Activated T-helper 17 cell treated with anti-CD3 and anti-CD28 coated beads, Interleukin-2, amount 50 U/mL, for 72 hours (primary cell): ENCODE measurements at places on chromosomes 3 and 15.

DNA sequence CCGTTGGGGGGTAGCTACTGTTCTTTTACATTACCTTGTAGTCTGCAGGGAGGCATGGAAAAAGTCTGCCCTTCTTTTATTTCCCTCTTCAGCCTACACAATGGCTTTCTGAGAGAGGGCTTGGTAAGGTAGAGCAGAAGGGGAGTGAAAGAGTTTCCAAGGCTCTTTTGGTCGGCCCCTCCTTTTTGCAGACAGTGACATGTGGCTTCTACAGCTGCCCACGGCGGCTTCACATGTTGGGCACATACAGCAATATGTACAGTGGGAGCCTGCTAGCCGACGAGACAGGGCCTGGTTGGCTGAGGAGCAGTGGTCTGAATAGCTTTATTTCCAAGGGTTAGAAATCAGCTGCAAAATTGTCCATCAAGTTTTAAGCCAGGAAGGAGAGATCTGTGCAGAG lies 4.0 kb downstream of the INAFM2 start:
- no peak for ATAC-seq

DNA sequence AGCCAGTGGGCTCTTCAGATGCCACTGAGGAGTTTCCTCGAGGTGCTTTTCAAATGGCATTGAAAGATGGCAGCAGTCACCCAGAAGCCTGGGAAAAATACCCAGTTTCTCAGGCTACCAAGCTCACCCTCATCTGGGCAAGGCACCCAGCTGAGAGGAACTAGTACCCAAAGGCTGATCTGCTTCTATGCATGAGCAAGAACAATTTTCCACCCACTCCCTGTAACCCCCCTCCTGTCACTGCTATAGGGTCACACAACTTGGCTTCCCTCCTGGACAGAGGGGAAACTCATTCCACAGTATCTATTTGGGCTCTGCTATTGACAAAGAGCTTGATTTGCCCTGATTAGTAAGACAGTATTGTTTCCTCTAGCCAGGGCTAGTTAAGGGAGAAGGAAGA lies 31.9 kb downstream of the THRB start:
- no peak for ATAC-seq

GRCh38 chr3:52388933-52389332 lies 56.0 kb downstream of the SEMA3G start:
- no peak for ATAC-seq

DNA sequence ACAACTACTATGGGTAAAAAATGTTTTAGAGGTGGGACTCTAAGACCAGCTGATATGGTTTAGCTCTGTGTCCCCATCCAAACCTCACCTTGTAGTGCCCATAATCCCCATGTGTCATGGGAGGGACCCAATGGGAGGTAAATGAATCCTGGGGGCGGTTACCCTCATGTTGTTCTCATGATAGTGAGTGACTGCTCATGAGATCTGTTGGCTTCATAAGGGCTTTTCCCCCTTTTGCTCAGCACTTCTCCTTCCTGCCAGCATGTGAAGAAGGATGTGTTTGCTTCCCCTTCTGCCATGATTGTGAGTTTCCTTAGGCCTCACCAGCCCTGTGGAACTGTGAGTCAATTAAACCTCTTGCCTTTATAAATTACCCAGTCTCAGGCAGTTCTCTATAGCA lies 45.7 kb downstream of the FAM98B start:
- ATAC-seq, result peak; percentile 33

GRCh38 chr15:73983211-73983727 lies 8.8 kb downstream of the STOML1 start:
- no peak for ATAC-seq

DNA sequence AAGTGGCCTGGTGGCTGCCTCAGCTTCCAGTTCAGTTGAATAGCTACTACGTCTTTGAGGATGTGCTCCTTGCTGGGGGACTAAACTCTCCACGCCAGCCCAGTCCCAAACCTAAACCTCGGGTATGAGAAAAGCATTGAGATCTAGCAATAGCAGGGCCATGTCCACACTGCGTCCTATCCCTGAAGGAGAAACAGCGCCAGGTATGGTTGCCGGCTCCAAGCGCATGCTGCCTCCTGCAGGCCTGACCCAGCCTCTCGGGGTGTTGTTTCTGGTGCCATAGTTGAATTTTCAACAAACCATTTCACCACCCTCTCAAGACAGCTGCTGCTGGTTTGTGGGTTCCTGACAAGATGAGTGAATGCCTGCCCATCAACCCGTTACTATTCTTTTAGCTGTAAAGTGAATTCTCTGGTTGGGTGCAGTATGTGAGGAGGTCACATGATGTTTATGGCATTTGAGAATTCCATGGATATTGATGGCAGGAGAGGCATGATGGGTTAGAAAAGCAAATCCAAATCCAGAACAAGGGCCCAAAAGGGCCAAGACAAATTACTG lies 13.0 kb upstream of the SLC28A1 start:
- no peak for ATAC-seq

GRCh38 chr15:80561500-80561899 lies 133.6 kb upstream of the ABHD17C start:
- ATAC-seq, result no peak

GRCh38 chr3:137766041-137766875 lies 2.1 kb downstream of the SOX14 start:
- no peak for ATAC-seq

- no peak for ATAC-seq
These were observed 28.9 kb downstream of the POLR2M start for GRCh38 chr15:57735431-57735830.

GRCh38 chr3:13792512-13793371 lies 87.1 kb downstream of the WNT7A start:
- no peak for ATAC-seq

DNA sequence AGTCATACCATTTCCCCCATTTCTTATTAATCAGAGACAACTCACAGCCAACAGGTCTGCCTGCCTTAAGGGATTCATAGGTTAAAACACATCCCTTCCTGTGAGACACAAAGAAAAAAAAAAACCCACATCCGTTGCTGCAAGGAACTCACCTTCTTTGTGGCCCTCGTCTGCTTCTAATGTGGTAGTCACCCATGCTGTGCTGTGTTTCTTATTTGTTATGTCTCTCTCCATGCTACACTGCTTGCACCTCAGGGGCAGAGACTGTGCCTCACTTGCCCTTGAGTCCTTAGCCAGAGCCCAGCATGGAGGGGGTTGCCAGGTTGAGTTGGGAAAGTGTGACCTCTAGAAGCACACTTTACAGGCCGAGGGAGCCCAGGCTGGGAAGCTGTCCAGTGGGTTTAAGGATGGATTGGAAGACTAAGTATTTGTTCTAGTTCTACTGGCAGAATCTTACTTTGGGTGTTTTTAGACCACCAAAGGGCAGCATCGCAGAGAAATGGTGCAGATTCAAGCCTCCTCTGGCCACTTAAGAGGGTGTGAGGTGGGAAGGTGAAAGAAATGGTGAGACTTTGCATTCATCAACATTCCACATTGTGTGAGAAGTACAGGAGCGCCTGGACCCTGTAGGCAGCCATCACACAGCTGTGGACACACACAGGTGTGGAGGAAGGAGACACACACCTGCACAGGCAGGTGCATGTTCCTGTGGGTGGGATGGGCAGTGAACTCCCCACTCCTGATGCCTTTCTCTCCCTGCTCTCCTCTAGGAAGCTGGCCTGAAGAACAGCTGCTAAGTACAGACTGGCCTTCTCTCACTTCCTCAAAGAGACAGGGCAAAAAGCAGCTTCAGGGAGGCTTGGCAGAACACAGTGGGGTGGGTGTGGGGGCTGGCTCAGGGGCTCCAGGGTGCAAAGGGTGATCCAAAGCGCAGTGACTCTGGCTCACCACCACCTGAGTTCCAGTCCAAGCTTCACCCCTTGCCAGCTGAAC lies 48.8 kb downstream of the GLB1 start:
- ATAC-seq, result peak; percentile 71

DNA sequence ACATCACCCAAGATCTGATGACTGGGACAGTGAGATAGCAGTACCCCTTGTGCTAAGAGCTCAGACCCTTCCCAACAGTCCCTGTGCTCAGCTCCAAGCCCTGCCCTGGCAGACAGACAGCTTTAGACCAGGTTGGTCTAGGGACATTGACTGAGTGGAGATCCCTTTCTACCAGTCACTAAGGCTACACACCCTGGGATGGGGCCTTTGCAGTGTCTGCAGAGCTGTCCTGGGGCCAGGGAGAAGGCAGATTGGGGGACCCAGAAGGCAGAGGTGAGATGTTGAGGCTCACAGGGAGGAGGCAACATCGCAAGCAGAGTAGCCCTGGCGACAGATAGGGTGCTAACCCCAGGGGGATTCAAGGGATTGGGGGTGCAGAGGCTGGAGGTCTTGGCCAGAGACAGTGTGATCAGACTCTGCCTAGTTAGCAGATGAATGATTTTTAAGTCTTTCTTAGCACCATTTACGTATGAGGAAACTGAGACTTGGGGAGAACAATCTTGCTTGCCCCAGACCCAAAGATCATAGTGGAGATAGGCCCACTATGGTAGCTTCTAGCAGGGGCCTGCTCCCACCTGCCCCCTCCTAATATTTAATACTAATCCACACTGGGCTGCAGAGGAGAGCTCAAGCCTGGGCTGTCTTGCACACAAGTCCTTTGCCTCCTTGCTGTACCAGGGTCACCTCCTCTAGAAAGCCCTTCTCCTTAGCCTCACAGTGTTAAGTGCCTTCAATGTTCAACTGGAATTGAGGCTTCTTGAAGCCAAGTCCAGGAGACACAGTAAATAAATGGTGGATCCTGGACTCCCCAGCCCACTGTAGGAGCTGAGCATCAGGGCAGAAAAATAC lies 32.6 kb downstream of the HMCES start:
- ATAC-seq, result no peak

DNA sequence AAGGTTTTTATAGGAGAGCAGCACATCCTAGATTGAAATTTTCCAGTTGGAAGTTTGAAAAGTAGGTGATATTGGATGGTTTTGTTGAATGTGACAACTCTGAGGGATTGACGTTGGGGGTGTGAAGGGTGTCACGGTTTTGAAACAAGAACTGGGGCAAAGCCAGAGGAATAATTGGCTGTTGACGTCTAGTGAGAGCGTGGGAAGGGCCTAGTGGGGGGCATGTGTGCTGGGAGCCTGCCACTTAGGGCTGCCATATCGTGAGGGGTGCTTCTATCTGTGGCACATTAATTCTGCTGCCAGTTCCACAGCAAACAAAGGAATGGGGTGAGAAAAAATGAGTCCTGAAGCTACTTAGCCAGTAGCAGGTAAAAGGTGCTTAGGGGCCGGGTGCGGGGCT lies 129.4 kb downstream of the LRIG1 start:
- no peak for ATAC-seq

GRCh38 chr15:69976366-69976994 lies 121.2 kb downstream of the TLE3 start:
- ATAC-seq, result peak; percentile 79

- no peak for ATAC-seq
These were observed 34.3 kb downstream of the CRTC3 start for GRCh38 chr15:90564051-90564450.

GRCh38 chr3:122063908-122064307 lies 8.7 kb downstream of the CD86 start:
- no peak for ATAC-seq

GRCh38 chr3:38397320-38397719 lies 50.7 kb downstream of the XYLB start:
- ATAC-seq, result no peak

DNA sequence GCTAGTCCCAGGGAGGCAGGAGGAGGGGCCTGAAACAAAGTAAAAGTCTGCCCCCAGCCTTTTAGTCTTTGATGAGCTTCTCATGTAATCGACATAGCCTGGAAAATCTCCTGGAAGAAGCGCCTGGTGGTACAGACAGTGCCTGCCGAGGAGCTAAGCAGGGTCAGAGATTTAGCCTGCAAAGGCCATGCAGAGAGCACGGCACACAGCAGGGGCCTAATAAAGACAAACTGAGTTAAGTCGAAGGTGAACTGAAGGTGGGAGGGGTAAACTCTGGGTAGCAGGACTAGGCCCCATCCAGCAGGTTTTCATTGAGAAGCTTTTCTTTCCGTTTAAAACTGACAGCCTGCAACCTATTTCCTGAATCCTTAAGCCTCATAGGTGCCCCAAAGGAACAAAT lies 115.5 kb upstream of the ABHD17C start:
- no peak for ATAC-seq

DNA sequence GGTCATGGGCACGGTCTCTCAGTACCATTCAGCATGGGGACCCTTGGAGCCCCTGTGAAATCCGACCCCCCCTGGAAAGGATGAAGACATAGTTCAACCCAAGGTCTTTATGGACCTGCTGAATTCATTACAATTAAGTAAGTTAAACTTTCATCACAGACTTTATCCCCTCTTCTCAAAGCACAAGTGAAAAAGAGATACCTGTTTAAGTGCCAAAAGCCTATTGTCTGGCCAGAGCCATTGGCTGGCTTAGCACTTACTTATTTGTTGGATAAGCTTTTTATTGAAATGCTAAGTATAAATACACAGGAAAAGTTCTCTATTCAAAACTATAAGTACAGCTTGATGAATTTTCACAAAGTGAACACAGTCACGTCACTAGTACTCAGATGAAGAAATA lies 128.4 kb upstream of the NR2E3 start:
- no peak for ATAC-seq

DNA sequence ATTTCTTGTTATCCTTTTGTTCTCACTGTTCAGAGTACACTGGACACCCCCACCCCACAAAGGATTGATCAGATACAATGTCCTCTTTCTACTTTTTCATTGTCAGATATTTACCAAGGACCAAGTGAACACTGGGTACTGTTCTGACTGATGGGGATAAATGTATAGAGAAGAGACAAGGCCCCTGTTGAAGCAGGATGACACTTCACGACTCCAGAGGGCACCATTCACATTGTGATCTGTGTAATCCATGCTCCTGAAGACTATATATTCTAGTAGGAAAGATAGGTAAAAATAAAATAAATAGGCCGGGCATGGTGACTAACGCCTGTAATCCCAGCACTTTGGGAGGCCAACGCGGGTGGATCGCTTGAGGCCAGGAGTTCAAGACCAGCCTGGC lies 7.2 kb upstream of the CRYGS start:
- ATAC-seq, result no peak

DNA sequence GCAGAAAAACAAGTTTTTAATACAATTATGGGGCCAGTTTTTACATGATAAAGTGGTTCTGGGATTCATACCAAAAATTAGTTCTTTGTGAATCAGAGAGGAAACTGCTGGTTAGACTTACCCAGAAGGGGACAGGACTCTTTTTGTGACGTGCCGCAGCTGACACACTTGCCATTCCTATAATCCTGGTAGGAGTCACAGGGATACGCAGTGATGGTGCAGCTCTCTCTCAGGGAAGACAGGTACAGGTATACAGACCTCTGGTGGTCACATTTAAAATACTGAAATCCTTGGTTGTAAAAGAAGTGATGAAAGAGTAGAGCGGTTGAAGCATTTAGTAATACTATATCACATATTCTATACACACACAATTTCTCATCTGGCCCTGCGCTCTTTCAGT lies 20.2 kb upstream of the TMEM41A start:
- no peak for ATAC-seq

- ATAC-seq, result no peak
These were observed 134.8 kb downstream of the RBMS3 start for GRCh38 chr3:29415482-29416223.

GRCh38 chr3:10341901-10342398 lies 21.0 kb upstream of the SEC13 start:
- ATAC-seq, result no peak

DNA sequence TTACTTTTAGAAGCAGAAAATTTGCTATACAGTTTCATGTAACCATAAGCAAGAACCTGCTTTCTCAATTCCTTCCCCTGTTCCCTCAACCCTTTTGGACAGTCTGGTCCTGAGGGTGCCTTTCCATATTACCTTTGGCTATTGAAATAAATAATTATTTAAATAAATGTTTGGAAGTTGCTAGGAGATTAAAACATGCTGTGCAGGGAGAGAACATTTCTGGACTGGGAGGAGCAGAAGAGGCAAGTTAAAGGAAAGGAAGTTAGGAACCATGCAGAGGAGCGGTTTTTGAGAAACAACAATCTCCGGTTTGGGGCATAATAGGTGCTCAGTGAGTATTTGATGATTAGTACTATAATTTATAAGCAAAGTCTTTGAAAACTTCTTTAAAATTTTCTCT lies 41.8 kb downstream of the ZNF609 start:
- no peak for ATAC-seq
